CD4-positive, alpha-beta T cell treated with Interleukin-4 for 1 hour (primary cell): ENCODE measurements at places on chromosomes 6 and 20.

GRCh38 chr20:35600993-35601973 lies 14.3 kb upstream of the SPAG4 start:
- DNase-seq = peak; percentile 83

- peak; percentile 57 for DNase-seq
These were observed 346.5 kb upstream of the PLCB4 start for GRCh38 chr20:8722277-8722928.

- DNase-seq = no peak
These were observed 354.4 kb upstream of the KCNQ5 start for GRCh38 chr6:72267470-72267869.

- DNase-seq = no peak
These were observed 421.2 kb upstream of the JARID2 start for GRCh38 chr6:14824484-14825275.

GRCh38 chr20:19860737-19861136 lies 102.7 kb downstream of the RIN2 start:
- no peak for DNase-seq

DNA sequence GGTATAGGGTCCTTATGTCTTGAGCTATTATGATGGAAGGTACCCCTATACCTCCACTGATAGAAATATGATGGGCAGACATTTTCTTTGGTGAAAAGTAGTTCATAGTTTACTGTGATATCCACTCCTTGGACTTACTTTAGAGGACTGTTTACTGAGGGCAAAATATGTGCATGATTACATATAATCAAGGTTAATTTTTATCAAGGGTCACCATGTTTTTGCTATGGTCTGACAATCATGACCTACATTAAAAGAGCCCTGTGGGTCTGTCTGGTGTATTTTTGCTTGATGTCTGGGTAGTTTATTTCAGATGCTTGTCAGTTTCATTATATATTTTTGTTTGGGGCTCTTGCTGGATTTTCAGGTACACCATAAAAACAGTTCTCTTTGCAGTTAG lies 40.1 kb downstream of the CDKAL1 start:
- no peak for DNase-seq

DNA sequence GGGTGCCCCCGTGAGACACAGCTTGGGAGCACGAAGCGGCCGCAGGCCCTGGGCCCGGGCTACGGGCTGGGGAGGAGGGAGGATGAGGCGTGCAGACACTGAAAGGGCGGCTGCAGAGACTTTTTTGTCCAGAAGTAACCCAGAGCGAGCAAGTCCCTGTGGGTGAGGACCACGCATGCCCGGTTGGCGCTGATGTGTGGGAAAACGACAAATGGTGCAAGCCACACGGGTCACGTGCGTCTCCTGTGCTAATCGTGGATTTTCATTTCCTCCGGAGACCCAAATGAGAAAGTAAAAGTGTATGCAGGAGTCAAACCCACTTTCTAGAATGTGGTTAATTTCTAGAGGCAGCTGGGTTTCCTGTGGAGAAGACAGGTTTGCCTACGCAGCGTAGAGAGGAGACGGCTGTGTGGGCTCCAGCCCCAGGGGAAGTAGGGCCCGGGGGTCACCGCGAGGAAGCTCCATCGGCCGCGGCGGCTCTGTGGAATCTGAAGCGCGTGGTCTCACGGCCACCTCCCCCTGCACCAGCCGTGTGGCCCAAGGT lies 19.0 kb downstream of the DLL1 start:
- DNase-seq = peak; percentile 85

- no peak for DNase-seq
These were observed 71.1 kb downstream of the TASP1 start for GRCh38 chr20:13567663-13568062.

DNA sequence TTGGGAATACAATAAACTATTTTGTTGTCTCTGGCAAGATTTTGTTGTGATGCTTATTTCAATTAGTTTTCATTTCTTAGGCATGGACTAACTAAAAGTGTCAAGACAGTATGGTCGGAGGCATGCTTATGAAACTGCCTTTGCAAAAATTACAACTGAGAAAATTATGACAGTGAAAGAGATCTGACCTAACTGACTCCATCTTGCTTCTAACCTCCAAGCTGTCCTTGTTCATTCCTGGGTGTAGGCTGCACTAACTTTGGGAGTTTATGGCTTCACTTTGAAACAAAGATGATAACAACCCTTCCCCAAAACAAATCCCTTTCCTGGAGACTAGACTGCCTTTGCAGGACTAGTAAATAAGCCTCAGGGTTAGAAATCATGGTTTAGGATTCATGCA lies 4.1 kb upstream of the SHLD1 start:
- DNase-seq = no peak
